ENCODE measurements at places on chromosomes 6 and 20.
A peak's percentile ranks its signal among the peaks of the same experiment; 100 is the strongest.

- DNase-seq = no peak
These were observed 88.0 kb upstream of the RPS6KA2 start for GRCh38 chr6:166715065-166715464.

DNA sequence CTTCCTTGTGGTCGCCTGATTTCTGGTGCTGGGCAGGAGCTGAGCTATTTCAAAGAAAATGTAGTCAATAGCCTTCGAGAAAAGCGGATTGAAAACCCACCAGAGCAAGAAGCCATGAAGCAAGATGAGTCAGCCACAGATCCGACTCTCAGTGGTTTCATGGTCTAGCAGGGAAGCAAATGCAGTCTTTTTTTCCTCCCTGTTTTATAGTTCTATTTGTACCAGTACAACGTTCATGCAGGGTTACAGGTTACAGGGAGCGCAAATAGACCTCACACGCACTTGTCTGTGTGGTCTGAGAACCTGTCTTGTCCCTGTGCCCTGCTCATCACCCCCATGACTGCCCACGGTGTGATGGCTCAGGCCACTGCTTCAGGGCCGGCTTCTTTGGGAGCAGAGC lies 309.8 kb upstream of the SUPT3H start:
- DNase-seq = no peak

- no peak for DNase-seq
These were observed 186.7 kb upstream of the PDE10A start for GRCh38 chr6:165849534-165850430.

DNA sequence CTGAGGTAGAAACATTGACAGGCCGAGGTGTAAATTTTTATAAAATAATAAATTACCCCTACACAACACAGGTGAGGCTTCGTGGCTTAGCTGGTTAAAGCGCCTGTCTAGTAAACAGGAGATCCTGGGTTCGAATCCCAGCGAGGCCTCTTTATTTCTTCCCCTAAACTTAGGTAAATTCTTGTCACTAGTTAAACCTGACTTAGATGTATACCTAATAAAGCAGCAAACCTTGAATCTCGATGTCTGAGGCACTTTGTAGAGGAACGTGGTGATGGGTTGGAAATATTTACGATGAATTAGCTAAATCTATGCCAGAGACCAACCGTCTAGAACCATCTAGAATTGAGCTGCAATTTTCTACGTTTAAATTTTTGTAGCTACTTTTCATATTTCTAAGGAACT lies 185.6 kb downstream of the OR2B2 start:
- peak; percentile 41 for DNase-seq

- peak; percentile 18 for DNase-seq
These were observed 134.2 kb upstream of the BMP5 start for GRCh38 chr6:56009636-56010035.

DNA sequence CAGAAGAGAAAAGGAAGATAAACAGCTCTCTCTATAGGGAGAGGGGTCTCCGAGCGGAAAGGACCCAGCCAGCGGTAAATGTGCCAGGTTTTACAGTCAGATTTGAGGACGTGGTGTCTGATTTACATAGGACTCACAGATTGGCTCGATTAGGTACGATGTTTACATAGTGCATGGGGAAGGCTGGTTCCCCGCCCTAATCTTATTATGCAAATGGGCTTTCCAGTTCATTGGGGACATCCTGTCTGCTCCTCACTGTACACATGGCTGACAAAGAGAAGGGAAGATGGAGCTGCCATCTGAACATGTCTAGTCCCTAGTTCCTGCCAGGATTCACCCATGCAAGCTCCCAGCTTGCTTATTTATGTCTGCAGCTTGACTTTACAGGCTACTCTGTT lies 119.9 kb downstream of the RNF144B start:
- DNase-seq = no peak

DNA sequence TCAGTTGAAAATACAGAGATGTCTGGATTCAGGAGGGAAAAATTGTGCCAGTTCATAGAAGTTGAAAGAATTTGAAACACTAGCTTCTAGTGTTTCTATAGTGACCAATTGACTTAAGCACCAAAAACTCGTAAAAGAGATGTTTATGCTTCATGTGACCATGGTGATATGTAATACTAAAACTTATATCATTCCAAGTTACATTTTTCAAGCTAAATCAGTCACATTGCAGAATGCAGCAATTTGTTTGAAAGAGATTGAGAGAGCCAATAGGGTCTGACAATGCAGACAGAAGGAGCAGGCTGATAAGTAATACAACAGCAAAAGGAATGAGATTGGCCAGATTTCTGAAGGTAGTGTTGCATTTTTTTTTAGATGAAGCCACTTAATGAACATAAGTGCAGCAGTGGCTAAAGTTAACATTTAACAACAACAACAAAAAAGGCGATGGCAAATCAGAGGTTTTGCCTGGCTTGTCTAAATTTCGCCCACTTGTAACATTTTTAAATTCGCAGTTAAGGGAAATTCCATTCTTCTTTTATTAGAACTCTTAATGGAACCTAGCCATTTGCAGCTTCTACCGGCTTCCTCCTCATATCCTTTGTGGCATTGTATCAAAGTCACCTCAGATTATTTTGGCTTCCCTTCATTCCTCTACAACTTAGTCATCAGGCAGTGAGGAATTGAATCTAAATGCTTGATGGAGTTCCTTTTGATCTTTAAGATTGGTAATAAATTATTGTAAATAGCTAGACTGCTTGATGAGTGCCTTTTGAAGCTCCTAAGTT lies 484.0 kb upstream of the SOX4 start:
- DNase-seq = peak; percentile 53

DNA sequence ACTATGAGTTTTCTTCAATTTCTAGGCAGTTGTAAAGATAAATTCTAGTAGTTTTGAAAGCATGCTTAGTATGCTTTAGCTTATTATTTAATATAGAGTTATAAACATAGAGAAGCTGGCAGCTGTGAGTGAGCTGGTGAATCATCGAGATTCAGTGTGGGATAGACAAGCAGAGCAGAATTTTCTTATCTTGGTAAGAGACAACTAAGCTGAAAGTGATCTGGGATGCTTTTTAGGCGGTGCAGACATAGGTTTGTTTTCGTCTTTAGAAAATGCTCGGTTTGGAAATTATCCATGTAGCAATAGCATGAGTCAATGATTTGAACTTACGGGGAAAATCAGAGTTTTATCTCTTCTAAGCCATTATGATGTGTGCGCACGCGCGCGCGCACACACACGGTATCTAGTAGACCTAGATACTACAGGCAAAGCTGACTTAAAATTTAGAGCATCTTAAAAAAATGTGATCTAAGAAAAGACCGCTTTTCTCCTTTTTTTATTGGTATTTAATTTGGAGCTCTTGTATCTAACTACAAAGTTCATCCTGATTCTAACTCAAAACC lies 128.3 kb upstream of the MAP3K7 start:
- no peak for DNase-seq

DNA sequence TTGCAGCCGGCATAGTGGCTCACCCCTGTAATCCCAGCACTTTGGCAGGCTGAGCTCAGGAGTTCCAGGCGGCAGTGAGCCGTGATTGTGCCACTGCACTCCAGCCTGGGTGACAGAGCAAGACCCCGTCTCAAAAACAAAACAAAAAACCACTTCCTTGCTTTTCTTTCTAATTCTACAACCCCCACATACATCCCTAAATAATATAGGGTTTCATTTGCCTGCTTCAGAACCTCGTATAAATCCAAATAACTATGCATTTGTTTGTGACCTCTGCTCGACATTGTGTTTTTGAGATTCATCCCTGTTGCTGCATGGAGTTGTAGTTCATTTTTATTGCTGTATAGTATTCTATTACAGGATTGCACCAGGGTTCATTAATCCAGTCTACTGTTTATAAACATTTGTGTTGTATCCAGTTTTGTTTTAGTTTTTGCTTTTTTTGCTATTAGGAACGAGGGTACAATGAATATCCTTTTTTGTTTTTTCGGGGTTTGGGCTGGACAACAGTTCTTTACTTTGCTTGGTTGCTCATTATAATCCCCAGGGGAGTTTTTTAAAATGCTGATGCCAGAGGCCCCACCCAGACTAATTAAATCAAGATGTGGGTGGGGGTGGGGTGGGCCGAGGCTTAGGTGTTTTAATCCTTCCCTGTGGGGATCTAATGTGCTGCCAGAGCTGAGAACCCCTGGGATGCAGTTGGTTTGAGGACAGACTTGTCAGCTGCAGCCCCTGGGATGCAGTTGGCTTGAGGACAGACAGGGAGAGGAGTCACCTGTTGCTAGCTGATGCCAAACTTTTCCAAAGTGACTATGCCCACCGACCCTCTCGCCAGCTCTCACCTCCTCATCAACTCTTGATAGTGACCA lies 2.4 kb upstream of the SNAI1 start:
- no peak for DNase-seq

GRCh38 chr6:6629402-6629801 lies 40.9 kb downstream of the LY86 start:
- no peak for DNase-seq

GRCh38 chr6:3090013-3090412 lies 21.7 kb downstream of the RIPK1 start:
- DNase-seq = peak; percentile 14
